Fibroblast of lung (primary cell): ENCODE measurements at places on chromosomes 12 and 14. TPM values are rescaled to one million over a fixed set of nuclear protein-coding genes. Genes with fewer than 3 reads are reported as not detected.

- no peak for DNase-seq
Observed at GRCh38 chr12:118541071-118541470, 164.7 kb downstream of the SUDS3 start.

C12orf56 gene
- 0.77 and 1.5 TPM in 2 replicates for total RNA-seq

DNA sequence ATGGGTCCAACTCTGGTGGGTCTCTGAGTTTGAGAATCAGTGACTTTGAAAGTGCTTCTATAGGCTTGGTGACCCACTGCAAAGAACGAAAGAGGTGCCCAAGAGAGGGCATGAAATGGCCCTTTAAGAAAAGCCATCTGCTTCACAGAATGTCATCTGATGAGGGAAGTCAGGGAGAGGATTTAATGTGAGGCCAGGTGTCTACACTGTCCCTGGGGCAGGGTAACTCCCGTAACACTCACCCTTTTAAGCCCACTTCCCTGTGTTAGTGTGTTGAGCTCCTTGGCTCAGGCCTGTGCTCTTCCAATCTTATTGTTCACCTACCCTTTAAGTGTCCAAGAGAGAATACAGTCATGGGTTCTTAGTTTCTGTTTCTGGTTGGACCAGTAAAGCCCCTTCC is 16.4 kb upstream of the SRSF5 start:
- no peak for DNase-seq

DNA sequence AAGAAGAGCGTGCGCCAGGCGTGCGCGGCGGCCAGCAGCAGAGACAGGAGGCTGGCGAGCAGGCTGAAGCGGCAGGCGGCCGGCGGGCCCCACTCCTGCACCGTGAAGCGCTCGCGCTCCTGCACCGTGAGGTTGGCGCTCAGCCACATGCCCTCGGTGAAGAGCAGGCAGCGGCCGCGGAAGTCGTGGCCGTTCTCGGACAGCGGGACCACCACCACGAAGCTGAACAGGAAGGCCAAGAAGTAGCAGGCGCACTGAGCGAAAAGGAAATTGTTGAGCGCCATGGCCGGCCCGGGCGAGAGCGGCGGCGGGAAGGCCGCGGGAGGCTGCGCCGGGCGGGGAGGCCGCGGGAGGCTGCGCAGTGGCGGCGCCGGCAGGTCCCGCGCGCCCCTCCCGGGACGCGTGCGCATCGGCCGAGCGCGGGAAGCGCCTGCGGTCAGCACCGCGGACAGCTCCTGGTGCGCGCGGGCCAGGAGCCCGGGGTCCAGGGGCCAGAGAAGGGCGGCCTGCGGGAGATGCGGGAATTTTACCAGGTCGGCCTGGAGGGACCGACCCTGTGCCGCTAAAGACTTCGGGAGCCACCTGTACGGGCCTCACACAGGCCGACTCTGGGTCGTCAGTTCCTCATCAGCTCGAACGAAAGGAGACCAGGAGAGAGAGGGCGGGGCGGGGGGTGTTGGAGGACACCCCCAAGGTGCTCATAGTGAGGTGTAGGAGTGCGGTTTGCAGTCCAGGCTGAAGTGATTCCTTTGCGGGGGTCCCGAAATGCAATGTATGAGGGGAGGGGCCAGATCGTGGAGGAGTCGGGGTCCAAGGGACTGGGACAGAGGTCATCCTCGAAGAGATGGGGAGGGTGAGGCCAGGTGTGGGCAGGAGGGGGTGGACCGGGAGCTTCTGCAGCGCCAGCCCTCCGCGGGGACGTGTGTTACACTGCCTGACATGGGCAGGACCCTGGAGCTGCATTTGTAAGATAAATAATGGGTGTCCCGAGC is at the start of gene TMEM179:
Gene TMEM179 (minus strand): TSS at position 315 of the 992 bp plus-strand sequence. CDS start 31 bp downstream, at position 284.
- DNase-seq, result no peak

- peak; percentile 58 for DNase-seq
Observed at GRCh38 chr12:53231921-53232645, at the start of gene RARG. Gene RARG (minus strand): TSS chr12:53232209. CDS start chr12:53227545, 4,664 bp downstream.

COX8C gene
- 0.33 TPM in 1 of 2 replicates, not detected in the other for total RNA-seq

DNA sequence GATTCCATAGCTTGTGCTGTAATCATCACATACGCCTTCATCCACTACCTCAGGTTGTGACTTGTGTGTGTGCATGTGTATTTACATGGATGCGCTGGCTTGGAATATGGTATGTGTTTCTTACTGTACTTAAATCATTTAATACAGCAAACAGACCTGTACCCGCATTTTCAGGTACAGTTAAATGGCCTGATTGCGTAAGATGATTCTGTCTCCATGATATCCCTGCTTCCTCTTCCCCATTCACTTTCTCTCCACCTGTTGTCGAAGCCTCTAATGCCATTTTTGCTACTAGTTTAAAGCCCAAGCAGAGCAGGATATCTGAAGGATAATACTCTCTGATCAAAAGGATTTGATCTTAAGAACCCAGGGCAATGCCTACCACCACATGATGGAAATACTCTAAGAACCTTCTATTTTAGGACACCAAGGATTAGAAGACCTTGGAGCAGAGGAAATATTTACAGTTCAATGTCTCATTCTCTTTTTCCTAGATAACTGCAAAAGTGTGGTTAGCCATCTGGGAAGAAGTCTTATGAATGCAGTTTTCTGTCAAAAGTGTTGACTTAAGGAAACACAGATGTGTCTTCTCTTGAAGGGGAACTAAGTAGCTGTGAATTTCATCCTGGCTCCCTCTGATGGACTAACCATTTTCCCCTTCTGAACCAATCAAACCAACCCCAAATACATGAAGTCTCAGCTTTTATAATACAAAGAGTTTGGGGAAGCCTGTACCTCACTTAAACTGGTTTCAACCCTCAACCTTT is 78.7 kb downstream of the HELB start:
- DNase-seq, result no peak

PLA2G1B gene
- 0.51 TPM in 1 of 2 replicates, not detected in the other for total RNA-seq

DNA sequence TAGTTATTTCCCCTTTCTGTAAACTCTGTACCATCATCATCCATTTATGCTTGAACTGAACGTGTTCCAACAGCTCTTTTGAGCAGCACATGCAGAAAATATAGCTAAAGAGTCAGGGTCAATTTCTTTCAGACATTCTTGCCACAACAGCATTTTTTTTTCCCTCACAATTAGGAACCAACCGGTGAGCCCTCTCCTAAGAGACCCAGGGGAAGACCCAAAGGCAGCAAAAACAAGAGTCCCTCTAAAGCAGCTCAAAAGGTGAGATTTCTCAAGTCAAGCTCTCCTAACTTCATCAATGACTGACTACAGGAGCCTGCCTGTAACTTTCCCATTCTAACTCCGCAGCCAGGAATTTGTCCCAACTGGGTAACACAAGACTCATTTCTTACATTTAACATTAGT is 3.5 kb downstream of the HMGA2 start:
- peak; percentile 63 for DNase-seq

DNA sequence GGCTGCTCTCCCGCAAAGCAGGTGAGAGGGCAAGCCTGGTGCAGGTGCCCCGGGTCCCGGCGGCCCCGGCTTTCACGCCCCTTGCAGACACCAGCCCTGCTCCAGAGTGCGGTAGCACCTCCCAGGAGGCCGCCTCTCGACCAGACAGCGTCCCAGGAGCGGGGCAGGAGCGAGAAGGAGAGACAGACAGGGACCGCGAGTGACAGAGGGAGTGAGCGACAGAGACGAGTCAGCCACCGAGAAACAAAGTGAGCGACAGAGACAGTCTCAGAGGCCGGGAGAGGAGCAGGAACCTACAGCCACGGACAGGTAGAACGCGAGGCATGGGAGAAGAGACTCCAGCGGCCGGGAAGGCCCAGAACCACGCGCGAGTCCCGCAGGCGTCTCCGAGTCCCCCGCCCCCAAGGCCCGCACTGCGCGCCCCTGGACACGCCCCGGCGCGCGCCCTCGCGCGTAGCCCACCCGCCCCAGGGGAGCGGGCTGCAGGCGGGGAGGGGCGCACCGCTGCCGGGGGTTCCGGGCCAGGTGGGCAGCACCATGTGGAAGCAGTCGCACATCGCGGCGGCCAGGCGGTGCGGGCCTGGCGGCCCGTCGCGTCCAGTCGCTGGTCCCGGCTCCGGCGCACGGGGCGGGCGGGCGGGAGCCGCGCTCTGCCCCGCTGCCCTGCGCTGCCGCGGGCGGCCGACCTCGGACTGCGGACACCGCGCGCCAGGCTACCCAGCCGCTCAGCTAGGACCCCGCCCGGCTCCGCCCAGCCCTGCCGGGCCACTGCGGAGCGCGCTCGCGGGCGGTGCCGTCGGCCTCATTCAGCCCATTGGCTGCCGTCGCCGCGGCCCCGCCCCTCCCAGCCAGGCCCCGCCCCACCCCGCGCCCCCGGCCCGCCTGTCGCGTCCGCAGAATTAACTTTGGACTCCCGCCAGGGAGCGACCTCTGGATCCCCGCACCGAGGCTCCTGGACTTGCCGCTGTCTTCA is at the start of gene AHNAK2:
Gene AHNAK2 (minus strand): TSS at position 694 of the 973 bp plus-strand sequence. CDS start 137 bp downstream, at position 557.
- DNase-seq, result peak; percentile 76

GRCh38 chr14:84084056-84084630 is 1445.8 kb upstream of the FLRT2 start:
- no peak for DNase-seq

LMNTD1 gene
- not detected in 2 replicates for total RNA-seq

GRCh38 chr14:101823066-101823465 is 61.6 kb downstream of the PPP2R5C start:
- DNase-seq, result peak; percentile 73

GRCh38 chr14:55255979-55256378 is 15.2 kb upstream of the FBXO34 start:
- no peak for DNase-seq

GRCh38 chr14:59363531-59364226 is 101.5 kb downstream of the GPR135 start:
- peak; percentile 57 for DNase-seq

DNA sequence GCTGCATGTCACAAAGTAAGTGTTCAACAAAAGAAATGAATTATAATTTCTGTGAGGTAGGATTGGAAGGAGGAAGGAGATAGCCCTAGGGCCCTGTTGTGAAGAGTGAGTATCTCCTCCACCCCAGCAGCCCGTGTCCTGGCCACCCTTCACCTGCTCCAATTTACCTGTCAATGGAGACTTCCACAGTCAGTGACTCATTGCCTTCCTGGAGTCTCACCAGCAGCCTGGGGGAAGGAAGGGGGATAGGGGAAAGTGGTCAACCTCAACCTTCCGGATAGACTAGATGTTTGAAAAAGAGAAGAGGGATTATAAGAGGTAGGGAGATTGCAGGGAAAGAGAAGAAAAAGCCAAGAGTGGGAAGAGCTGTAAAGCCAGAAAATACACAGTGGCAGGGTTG is 9.2 kb downstream of the STAT2 start:
- no peak for DNase-seq

DNA sequence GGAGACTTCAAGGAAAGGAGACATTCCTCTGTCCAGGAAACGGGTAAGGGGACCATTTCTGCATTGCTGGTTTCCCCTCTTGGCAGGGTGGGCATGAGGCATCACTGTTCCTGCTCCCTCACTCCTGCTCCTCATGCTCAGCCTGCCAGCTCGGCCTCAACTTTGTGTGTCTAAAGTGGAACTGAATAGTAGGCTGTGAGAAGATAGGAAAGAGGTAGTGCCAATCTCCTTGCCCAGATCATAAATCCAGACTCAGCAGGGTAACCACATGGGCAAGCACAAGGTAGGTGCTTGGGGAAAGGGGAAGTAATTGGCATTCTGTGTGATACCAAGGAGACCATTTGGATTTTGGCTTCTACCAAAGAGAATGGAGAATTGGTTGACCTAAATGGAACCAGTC is 2.6 kb downstream of the LTB4R start:
- no peak for DNase-seq

GRCh38 chr14:89502966-89503365 is 85.9 kb upstream of the FOXN3 start:
- no peak for DNase-seq

DNA sequence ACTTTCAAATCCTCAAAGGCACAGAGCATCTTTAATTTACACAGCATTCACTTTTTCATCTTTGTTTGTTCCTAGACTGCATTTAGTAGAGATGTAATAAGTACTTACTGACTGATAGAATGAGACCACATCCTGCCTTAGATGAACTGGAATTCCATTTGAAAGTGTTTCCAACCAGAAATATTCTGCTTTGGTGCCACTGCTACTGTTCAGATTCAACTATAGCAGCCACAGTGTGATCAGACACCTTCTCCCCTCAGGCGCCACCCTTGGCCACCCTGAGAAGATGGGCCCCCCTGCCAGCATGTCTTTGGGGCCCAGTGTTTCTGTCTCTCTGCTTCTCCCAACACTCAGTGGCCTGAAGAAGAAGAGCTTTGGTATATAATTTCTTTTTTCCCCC is 449.1 kb downstream of the RAD51B start:
- DNase-seq, result peak; percentile 68

DNA sequence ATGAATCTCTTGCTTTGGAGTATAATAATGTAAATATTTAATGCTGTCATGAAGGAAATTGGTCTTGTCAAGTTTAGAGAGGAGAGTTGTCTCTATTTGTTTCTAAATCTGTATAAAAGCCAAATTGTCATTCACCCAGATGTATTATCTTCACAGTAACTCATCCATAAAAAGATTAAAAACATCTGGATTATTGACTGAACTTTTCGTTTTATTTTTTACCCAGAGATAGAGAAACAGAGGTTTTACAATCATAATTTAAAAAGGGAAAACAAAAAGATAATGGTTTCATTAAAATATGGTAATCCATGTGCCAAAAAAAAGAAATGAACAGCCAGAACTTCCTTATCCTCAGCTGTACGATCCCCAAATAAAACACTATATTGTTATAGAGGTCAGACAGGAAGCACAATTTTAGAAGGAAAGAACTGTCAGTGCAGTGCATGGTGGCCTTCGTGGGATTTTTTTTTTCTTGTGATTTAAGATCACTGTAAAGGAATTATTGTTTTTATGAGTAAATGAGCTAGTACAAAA is 125.9 kb downstream of the ACSS3 start:
- DNase-seq, result no peak

CLEC7A gene
- total RNA-seq, result not detected in 2 replicates

DNA sequence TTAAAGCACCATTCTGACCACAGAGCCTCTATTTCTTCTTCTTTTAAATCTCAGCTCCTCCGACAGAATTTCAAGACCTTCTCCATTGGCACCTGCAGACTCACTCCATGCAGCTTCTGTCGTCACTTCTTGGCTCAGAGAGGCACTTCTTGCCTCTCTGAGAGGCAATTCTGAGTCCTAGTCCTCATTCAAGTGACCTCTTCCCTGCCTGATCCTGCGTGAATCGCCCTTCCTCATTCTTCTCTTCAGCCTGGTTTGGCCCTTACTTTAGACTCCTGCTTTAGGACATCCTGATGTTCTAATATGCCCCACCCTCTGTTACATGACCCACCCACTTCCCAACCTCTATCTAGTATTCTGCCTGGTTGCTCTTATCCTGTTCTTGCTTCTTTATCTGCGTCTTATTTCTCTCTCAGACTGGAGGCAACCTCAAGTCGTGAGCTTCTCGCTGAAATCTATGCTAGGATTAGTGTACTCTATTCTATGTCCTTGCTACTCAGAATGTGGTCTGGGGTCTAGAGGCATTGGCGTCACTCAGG is 55.6 kb upstream of the CISTR start:
- DNase-seq, result no peak

CLEC1B gene
- not detected in 2 replicates for total RNA-seq
